ENCODE measurements at places on chromosomes 7 and 10.

DNA sequence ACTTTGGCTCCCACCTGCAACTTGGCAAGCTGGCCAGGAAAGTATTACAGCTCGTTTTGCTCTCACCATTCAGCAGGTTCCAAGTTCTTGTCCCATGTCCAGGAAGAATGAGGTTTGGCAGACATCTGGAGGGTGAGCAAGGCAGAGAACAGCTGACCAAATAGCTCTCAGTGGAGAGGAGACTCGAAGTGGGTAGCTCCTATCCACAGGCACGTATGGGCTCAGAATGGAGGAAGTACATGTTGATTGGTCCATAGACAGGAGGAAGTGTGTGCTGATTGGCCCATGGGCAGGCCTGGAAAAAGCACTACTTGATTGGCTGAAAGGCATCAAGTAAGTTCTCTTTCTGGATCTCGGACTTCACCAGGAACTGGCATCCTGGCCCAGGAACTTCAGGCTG is 3.0 kb upstream of the NCAPG2 start:
- no peak for DNase-seq

- DNase-seq = no peak
These were observed 51.6 kb downstream of the FAM204A start for GRCh38 chr10:118290471-118290995.

- no peak for DNase-seq
These were observed 389.0 kb downstream of the GRID1 start for GRCh38 chr10:85977642-85978041.

DNA sequence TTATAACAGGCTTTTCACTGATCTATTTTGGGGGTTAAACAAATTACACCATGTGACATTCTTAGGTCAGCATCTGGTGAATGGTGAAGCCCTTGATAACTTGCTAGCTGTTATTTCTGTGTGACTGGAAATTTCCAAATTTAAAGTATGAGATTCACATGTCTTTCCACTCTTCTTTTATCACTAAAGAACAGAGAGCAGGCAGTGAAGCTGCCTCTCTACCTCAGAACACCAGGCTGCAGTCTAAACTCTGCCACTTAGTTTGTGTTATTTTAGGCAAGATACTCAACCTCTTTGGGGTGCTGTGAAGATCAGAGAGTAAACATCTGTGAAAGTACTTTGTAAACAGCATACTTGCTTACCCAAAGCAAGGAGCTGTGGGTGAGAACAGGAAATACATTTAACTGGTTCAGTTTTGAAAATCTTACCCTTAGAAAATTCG is 15.5 kb upstream of the SP4 start:
- no peak for DNase-seq

DNA sequence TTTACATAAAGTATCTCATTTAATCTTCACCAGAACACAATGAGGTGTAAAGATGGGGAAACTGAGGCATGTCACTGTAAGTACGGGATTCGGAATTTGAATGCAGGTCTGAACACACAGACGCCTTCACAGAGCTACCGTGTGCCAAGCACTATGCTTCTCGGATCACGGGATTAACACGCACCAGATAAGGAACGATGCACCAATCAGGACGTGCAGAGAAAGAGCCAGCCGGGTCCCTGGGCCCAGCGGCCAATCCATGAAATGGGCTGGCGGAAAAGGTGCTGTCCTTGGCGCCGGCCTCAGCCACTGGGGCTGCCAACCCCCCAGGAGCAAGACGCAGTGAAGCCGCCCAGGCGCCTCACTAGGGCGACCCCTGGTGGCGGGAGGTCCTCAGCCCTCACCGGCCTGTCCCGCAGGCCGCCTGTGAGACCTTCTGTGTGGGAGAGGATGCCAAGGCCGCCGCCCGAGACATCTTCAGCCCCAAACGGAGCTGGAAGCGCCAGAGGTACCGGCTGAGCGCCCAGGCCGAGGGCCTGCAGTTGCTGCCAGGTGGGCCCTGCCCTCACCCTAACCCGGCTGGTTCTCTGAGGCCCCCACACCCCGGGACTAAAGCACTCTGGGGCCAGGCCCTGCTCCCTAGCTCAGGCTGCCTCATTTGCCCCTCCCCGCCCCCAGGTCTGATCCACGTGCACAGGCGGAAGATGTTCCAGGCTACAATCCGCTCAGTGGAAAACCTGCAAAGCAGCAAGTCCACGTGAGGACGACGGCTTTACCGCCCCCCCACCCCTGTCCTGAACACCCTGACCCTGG is 15.6 kb downstream of the ATG9B start:
- DNase-seq = no peak

DNA sequence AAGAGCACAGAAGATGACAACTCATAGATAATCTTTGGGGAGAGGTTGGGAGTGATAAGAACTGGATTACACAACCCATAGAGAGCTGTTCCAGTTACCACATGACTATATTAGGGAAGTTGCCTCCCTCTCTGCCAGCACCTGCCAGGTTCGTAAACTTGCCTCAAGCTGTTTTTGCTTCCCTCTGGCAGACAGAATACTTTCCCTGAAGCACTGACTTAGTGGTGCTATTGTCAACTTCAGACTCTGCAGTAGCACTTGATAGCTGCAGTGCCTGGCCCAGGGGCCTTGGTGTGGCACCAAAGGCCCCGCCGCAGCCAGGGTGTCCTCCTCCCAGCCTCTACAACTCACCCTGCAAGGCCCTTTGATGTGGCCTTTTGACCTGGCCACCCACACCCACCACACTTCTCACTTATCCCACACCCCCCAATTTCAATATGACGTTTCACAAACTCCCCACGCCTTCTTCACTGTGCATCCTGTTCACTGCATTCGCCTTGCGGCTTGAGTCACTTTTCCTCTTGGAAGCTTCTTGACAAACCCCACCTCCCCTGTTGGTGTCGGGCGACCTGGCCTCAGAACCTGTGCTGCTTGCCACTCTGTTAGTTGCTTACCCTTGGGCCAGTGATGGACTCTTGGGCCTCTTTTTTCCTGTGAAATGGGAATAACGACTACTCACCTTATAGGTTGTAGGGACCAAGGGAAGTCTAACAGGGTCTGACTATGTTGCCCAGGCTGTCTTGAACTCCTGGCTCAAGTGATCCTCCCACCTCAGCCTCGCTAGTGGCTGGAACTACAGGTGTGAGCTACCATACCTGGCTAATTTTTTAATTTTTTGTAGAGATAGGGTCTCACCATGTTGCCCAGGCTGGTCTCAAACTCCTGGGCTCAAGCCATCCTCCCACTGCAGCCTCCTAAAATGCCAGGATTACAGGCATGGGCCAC is 50.2 kb upstream of the PODXL start:
- DNase-seq = no peak

DNA sequence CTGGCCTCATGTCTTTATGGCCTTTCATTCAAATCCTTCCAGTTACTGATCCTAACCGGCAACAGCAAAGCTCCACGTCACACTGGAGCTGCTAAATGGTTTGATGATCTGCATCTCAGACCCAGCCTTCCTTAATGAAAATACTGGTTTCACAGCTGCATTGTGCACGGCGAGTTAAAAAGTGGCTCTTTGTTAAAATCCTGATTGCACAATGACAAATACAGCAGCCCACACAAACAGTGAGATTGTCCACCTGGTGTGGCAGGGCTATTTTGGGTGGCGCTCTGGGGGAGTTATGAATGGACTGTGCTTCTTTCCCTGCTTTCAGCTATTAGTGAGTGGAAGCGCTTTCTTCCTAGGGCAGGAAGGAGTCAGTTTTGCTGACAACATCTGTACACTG is 63.4 kb upstream of the C1QL3 start:
- no peak for DNase-seq

- peak; percentile 88 for DNase-seq
These were observed 106.9 kb downstream of the COL28A1 start for GRCh38 chr7:7428806-7429205.

DNA sequence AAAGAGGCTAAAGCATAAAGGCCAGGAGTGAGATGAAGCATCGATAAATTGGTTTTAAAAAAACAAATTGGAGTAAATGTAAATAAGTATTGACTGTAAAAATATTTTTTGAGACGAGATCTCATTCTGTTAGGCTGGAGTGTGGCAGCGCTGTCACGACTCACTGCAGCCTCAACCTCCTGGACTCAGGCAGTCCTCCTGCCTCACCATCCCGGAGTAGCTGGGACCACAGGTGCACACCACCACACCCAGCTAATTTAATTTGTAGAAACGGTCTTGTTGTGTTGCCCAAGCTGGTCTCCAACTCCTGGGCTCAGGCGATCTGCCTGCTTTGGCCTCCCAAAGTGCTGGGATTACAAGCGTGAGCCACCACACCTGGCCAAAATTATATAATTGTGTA is 17.8 kb downstream of the HNRNPA2B1 start:
- no peak for DNase-seq

GRCh38 chr7:73647725-73648592 is 19.7 kb upstream of the VPS37D start:
- DNase-seq = no peak

DNA sequence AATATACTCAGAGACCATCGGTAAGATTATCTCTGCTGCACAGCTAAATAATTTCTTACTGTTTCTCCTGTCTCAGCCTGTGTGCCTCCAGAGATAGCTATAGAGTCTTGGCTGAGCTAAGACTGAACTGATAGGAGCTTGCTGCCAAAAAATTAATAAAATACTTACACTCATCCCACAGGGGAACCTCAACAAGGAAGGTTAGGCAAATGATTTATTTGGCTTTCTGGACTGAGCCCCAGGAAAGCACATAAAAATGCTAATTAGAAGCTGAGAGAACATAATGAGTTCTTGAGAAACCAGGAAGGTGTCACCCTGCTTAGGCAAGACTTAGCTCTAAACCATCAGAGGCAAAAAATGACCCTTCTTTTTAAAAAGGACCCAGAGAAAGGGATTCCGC is 534.5 kb downstream of the TNS3 start:
- no peak for DNase-seq

- DNase-seq = no peak
These were observed 36.2 kb upstream of the CHST3 start for GRCh38 chr10:71927776-71928592.

GRCh38 chr7:155267023-155267422 is 30.7 kb upstream of the INSIG1 start:
- no peak for DNase-seq

GRCh38 chr10:78779339-78779955 is 289.3 kb upstream of the ZMIZ1 start:
- no peak for DNase-seq

DNA sequence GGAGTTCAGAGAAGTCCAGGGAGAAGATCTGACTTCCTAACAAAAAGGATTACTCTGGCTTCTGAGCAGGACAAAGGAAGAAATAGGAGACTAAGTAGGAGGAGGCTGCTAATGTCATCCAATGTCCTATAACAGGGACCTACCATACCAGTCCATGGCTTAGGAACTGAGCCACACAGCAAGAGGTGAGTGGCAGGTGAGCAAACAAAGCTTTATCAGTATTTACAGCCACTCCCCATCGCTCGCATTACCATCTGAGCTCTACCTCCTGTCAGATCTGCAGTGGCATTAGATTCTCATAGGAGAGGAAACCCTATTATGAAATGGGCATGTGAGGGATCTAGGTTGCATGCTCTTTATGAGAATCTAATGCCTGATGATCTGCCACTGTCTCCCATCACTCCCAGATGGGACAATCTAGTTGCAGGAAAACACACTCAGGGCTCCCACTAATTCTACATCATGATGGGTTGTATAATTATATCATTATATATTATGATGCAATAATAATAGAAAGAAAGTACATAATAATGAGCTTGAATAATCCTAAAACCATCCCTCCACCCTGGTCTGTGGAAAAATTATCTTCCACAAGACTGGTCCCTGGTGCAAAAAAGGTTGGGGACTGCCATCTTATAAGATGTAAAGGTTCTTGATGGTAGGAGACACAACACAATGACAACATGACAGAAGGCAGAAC is 487.4 kb downstream of the PLXDC2 start:
- DNase-seq = no peak

- no peak for DNase-seq
These were observed 8.9 kb downstream of the ST8SIA6 start for GRCh38 chr10:17445400-17445998.

Measured in skeletal muscle cell (primary cell).